Suppressor macrophage treated with lipopolysaccharide for 1 hour (primary cell): ENCODE measurements at places on chromosomes 11 and 22.

DNA sequence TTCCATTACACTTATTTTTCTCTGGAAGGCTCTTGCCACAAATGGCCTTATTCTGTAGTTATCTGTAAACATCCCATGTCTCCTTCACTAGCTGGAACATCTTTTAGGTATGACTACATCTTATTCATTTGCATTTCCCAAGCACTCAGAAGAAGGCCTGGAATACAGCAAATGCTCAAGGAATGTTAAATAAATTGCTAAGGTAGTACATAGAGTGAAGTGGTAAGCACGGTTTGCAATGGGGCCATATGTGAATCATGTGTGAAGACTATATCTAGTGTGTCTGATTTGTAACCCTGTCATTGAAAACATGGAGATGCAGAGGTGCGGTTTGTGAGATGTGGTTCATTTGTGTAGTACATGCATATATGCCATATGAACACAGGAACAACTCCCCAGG is 33.5 kb downstream of the GDPD4 start:
- no peak for DNase-seq

DNA sequence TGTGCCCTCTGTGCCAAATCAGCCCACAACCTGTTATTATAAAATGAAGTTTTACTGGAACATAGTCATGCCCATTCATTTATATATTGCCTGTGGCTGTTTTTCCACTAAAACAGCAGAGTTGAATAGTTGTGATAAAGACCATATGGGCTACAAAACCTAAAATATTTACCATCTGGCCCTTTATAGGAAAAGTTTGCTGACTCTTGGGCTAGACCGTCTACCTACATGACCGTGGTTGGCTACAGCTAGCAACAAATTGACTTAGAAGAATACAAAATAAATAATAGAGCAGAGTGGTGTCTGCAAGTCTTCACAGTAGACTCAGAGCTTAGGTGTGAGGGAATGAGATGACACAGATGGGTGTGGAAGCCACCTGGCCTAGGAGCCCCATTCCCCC is 11.2 kb upstream of the IL18BP start:
- no peak for DNase-seq

DNA sequence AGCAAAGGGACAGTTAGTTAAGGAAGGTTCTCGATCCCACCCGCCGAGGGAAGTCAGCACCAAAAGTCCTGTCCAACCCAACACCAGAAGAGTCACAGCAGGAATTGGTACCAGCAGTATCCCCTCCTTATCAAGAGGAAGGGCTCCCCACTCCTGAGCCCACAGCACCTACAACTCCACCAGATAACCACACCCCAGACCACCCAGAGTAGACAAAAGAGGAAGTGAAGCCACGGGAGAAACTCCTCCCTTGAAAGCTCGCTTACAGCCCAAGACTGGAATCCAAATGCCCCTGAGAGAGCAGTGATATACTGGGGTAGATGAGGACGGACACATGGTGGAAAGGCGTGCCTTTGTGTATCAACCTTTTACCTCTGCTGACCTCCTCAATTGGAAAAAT is 7.3 kb upstream of the CD5 start:
- no peak for DNase-seq

- no peak for DNase-seq
Observed at GRCh38 chr11:67010296-67010905, 12.5 kb upstream of the SYT12 start.
